Gastrocnemius medialis (tissue), 4 donors: ENCODE measurements at places on chromosomes 13 and 19. TPM values are rescaled to one million over a fixed set of nuclear protein-coding genes. Genes with fewer than 3 reads are reported as not detected.

DNA sequence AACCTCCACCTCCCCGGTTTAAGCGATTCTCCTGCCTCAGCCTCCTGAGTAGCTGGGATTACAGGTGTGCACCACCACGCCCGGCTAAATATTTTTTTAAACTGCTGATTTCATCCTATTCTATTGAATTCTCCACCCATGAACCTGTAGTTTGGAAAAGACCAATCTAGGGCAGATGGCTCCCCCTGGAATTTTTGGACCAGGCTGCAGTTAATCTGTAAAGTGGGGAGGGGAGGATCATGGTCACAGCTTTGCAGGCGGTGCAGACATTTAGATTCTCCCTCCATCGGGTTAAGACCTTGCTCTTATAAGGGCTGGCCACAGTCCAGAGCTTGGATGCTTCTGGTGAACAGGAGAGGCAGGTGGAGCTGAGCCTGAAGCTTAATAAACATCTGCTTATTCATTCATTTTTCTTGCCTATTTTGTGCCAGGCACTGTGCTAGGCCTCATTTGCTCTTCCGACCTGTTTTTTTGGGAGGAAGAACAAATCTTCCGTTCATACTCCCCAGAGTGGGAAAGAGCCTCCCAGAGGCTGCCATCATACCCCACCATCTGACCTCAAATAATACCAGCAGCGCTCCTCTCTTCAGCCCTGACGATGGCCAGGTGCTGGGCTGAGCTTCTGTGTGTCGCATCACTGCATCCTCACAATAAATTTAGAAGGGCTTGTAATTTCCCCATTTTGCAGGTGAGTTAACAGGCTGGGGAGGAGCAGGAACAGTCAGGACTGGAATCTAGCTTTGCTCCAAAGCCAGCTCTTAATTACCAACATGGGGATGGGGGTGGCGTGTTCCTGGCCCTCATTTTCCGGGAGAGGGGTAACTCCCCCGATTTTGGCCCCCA is 902 bp upstream of the CCDC106 start:
- H3K27ac ChIP-seq: peak overlapping the region; percentile 80
- no peak for DNase-seq
- no peaks in the 10 kb centered on the region for H3K27me3 ChIP-seq
- no peaks in the 10 kb centered on the region for H3K36me3 ChIP-seq
- peak overlapping the region; percentile 83 for H3K4me3 ChIP-seq
- peaks cover 45% of the 10 kb centered on the region for H3K4me1 ChIP-seq

GRCh38 chr19:335072-335471 is 9.5 kb downstream of the MIER2 start:
- no peaks in the 10 kb centered on the region for H3K36me3 ChIP-seq
- no peaks in the 10 kb centered on the region for H3K27me3 ChIP-seq
- H3K27ac ChIP-seq: no peak overlapping the region

- no peak for DNase-seq
- H3K27me3 ChIP-seq: peaks cover 49% of the 10 kb centered on the region
- no peaks in the 10 kb centered on the region for H3K36me3 ChIP-seq
- H3K4me3 ChIP-seq: no peak overlapping the region
- peaks cover 4% of the 10 kb centered on the region for H3K4me1 ChIP-seq
- H3K27ac ChIP-seq: no peak overlapping the region
Observed at GRCh38 chr13:112971288-112971643, 2.3 kb downstream of the MCF2L start.

- peaks cover 7% of the 10 kb centered on the region for H3K36me3 ChIP-seq
- H3K4me3 ChIP-seq: peak within 1 kb of the TSS; percentile 74
- H3K4me1 ChIP-seq: peaks cover 30% of the 10 kb centered on the region
Observed at GRCh38 chr19:55624109-55625003, at the start of gene ZNF784. ZNF784 (minus strand) TSS chr19:55624566; CDS start chr19:55624561, 5 bp downstream.

DNA sequence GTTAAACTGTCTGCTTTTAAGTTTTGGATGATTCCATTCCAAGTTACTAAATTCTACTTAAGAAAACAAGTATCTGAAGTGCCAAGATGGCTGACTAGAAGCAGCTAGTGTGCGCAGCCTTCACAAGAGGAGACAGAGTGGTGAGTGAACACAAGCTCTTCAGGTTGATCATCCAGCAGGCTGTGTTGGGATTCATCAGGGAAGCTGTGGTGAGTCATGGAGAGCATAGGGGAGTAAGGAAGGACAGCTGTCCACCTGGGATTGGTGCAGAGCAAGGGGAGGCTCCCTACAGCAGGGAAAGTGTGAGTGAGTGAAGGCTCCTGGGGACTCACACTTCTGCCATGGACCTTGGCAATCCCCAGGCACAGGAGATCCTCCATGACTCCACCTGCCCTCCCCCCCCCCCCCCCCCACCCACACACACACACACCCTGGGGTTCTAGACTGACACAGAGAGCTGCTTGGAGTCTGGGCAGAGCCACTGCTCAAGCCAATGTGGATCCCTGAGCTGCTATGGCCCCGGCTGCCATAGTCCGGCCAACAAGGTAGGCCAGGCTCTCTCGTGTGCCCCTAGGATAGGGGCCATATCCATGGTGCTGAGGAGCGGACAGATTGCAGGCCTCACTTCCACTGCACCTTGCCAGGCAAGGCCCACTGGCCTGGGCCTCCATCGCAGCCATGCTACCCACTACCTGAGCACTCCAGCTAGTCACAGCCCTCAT is 23.5 kb downstream of the SLC25A15 start:
- DNase-seq: no peak
- H3K36me3 ChIP-seq: peaks cover 22% of the 10 kb centered on the region
- no peak overlapping the region for H3K4me3 ChIP-seq
- no peaks in the 10 kb centered on the region for H3K27me3 ChIP-seq
- H3K27ac ChIP-seq: no peak overlapping the region

GRCh38 chr13:35994131-35994966 is 136.8 kb downstream of the DCLK1 start:
- H3K4me1 ChIP-seq: peaks cover 29% of the 10 kb centered on the region
- H3K27me3 ChIP-seq: no peaks in the 10 kb centered on the region
- no peak overlapping the region for H3K4me3 ChIP-seq
- DNase-seq: peak; percentile 68

GRCh38 chr13:35630551-35631275 is 154.2 kb upstream of the MAB21L1 start:
- H3K36me3 ChIP-seq: no peaks in the 10 kb centered on the region
- no peaks in the 10 kb centered on the region for H3K27me3 ChIP-seq
- no peak overlapping the region for H3K27ac ChIP-seq
- no peak for DNase-seq
- H3K4me3 ChIP-seq: no peak overlapping the region
- H3K4me1 ChIP-seq: no peaks in the 10 kb centered on the region

DNA sequence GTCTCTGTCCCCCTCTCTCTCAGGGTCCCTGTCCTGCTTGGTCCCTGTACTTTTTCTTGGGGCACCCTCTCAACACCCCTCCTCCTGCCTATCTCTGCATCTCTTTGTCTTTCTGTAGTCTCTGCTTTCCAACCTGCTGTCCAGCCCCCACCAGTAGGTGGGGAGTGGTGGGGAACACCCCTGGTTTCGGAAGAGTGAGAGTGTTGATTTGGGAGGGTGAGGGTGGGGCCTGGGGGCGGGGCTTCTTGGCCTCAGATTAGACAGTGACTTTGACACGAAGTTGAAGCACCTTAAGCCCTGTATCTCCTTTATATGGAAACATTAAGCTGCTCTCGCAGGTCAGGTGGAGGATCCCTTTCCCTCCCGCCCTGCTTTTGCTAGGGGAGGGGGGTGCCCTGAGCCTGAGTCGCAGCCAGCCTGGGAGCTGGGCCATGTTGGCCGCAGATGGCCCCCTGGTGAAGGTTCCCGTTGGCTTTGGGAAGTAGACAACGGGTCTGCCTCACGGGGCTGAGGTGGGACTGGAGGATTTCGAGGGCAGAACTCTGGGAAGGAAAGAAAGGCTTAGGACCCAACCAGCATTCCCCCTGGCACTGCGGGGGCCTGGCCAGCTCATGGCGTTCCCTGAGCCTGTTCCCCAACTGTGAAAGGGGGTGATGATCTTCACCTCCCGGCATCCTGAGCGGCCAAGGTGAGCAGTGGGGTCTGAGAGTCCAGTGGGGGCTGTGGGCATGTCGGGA is at the start of gene KCNJ14:
KCNJ14 (plus strand) TSS at position 404 of the 737 bp plus-strand sequence. CDS start 6,151 bp downstream, outside the sequence.
- no peaks in the 10 kb centered on the region for H3K27me3 ChIP-seq
- H3K27ac ChIP-seq: no peak within 1 kb of the TSS
- H3K36me3 ChIP-seq: peaks cover 43% of the 10 kb centered on the region
- H3K4me3 ChIP-seq: no peak within 1 kb of the TSS

DNA sequence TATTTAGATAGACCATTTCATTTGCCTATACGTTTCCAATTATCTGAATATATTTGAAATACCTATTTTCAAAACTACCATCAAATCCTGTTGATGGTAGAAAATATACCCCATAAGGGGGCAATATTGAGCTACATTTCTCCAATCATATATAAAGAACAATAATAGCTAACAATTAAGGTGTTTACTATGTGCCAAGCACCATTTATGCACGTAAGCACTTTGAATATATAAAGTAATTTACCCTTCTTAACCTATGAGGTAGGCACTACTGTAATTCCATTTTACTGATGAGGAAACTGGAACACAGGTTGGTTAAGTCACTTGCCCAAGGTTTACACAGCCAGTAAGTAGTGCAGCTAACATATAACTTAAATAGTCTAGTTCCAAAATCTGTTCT is 79.2 kb downstream of the UBL3 start:
- H3K4me1 ChIP-seq: no peaks in the 10 kb centered on the region
- DNase-seq: no peak
- H3K27ac ChIP-seq: no peak overlapping the region
- peaks cover 7% of the 10 kb centered on the region for H3K36me3 ChIP-seq

DNA sequence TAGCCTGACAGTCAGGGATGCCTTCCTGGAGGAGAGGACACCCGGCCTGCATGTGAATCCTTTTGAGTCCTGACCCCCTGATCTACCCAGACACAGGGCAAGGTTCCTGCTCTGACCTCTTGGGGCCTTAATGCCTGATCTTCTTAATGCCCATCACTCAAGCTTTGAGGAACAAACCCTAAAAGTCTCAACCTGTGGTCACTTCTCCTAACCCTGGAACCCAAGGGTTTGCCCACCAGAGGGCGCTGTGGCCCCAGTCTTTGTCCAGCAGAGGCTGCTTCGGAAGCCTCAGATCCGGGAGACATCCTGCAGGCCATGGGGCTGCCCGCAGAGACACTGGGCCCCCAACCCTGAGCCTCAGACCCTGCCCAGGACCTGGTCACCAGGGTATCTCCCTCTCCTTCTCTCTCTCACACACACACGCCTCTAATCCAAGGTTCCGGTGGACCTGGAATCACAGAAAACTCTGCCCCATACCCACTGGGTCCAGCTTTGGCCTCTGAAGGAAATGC is 9.8 kb upstream of the DPF1 start:
- peaks cover 17% of the 10 kb centered on the region for H3K27me3 ChIP-seq
- no peaks in the 10 kb centered on the region for H3K4me1 ChIP-seq
- H3K27ac ChIP-seq: no peak overlapping the region
- no peak overlapping the region for H3K4me3 ChIP-seq

DNA sequence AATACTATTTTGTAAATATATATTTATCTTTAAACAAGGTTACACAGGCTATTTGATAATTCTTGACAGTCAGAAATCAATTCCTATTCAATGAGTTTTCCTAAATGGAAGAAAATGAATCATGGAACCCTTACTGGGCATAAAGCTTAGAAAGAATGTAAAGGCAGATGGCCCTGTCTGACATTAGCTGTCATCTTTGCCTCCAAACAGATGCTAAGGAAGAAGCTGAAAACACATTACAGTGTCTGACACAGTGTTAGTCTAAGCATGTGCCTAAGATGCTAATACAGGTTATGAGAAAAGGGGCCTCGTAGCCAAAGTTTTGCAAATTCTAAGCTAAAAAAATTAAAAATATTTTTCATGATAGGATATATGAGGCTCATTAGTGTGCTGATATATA is 112.8 kb downstream of the ITGBL1 start:
- no peaks in the 10 kb centered on the region for H3K36me3 ChIP-seq
- H3K4me1 ChIP-seq: no peaks in the 10 kb centered on the region
- no peak overlapping the region for H3K27ac ChIP-seq

DNA sequence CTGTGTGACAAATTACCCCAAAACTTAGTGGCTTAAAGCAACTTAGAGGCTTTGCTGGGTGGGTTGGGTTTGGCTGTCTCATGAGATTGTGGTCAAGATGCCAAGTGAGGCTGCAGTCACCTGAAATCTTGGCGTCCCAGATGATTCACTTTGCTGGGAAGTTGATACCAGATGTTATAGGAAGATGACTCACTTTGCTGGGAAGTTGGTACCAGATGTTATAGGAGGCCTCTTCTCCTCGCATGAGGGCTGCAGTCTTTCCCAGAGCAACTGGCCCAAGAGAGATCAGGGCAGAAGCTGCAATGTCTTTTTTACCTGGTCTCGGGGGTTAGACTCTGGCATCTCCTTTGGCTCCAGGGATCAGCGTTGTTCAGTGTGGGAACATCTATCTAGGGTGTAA is 16.8 kb downstream of the TEX29 start:
- no peaks in the 10 kb centered on the region for H3K4me1 ChIP-seq
- no peak overlapping the region for H3K27ac ChIP-seq
- H3K36me3 ChIP-seq: no peaks in the 10 kb centered on the region
- no peak overlapping the region for H3K4me3 ChIP-seq

GRCh38 chr19:47305309-47305751 is 4.3 kb upstream of the C5AR1 start:
- H3K4me3 ChIP-seq: no peak overlapping the region
- H3K27ac ChIP-seq: no peak overlapping the region
- no peaks in the 10 kb centered on the region for H3K36me3 ChIP-seq
- H3K4me1 ChIP-seq: peaks cover 4% of the 10 kb centered on the region

DNA sequence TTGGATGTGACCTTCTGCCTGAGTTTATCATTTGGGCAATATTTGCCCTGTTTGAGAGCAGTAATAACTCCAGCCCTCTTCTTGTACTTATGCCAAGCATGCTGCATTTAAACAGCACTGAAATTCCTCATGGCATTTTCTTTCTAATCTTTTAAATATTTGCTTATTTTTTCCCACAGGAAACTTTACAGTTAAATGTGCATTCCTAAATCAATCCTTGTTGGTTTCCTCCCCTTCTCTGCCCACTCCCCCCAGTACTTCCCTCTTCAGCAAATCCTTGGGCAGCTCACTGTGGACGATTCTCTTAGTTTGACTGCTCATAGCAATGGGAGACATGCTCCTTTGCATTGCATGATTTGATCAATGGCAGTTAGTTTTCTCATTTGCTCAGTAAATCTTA is 68.7 kb downstream of the RAP2A start:
- no peak overlapping the region for H3K27ac ChIP-seq
- H3K4me1 ChIP-seq: no peaks in the 10 kb centered on the region
- no peak for DNase-seq
- H3K4me3 ChIP-seq: no peak overlapping the region
- H3K27me3 ChIP-seq: no peaks in the 10 kb centered on the region

GRCh38 chr13:48505597-48506091 is 27.2 kb downstream of the RCBTB2 start:
- DNase-seq: peak; percentile 42
- H3K27ac ChIP-seq: peak overlapping the region; percentile 71
- no peaks in the 10 kb centered on the region for H3K27me3 ChIP-seq
- no peaks in the 10 kb centered on the region for H3K36me3 ChIP-seq
- peaks cover 4% of the 10 kb centered on the region for H3K4me1 ChIP-seq
- no peak overlapping the region for H3K4me3 ChIP-seq

Gene COX6B1
- total RNA-seq: 1,245 TPM

Gene ATP8B3
- 0.24 TPM for total RNA-seq

Gene KIR3DL2
- total RNA-seq: not detected

Gene CCDC194
- total RNA-seq: not detected

Gene MFSD12
- total RNA-seq: 64.8 TPM

Gene ATXN8OS
- not detected for total RNA-seq

Gene ATP1A3
- not detected for total RNA-seq

Gene GATAD2A
- total RNA-seq: 17.7 TPM

Gene ZNF382
- total RNA-seq: 3.3 TPM
